RPMI7951 (cell line): ENCODE measurements at places on chromosomes 6 and 20. TPM values are rescaled to one million over a fixed set of nuclear protein-coding genes. Genes with fewer than 3 reads are reported as not detected.
A peak's percentile ranks its signal among the peaks of the same experiment; 100 is the strongest.

Gene TCP11
- total RNA-seq = 0.49 TPM in 1 of 2 replicates, not detected in the other

Gene SULF2
- total RNA-seq = 66.1 and 74.4 TPM in 2 replicates

- DNase-seq = no peak
Measured at GRCh38 chr20:60642541-60642940, 609.5 kb upstream of the CDH4 start.

Gene MYH7B
- total RNA-seq = not detected in 2 replicates

DNA sequence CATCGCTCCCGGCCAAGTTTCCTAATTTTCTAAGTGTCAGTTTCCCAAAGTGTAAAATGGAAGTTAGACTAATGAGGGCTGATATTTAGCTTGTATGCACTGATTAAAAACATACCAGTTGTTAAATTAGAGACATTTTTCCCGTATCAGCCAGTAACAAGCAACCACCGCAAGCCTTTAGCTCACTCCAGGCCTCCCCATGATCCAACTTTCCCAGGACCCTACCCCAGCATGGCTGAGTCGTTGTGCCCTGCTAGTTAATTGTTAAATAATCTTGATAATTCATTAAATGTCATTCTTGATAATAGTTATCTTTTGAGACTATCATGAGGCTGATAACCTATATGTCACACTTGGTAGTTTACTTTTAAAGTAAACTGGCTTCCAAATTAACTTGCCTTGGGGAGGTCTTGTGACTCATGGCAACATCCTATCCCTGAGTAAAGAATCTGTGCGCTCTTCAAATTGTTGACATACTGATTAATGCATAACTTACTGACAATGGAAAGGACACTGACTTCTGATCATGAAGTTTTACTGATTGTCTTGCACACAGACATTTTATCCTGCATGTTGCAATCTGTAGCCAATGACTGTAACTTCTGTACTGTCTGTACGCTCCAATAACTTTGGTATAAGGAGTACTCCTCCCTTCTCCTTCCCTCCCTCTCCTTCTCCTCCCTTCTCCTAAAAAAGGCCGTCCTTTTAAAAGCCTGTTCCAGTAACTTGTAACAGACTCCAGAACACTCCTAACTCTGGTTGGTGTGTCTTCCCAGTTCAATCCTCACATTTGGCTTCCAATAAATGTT lies 6.3 kb upstream of the GTF3C6 start:
- DNase-seq = peak; percentile 67
